ENCODE measurements at places on chromosomes 1 and 21.

GRCh38 chr1:3016641-3017439, 4.4 kb upstream of the ACTRT2 start:
- DNase-seq: no peak

GRCh38 chr1:205543351-205544301, 39.2 kb downstream of the CDK18 start:
- peak; percentile 89 for DNase-seq

DNA sequence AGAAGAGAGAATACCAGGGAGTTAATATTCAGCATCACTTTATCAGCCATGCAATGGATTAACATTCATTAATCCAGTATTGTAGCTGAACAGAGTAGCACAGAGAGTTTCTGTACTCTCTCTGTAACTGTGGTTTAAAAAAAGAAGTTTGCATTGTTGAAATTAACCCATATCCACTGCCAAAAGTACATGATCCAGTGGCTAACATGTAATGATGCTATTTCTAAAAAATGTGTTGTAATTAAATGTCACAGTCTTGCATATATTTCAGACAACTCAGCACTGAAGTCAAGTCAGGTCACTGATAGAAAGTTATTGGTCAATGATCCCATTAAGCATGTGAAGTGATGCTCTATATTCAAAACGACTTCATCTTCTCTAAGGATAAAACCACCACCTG, 141.3 kb downstream of the NRIP1 start:
- DNase-seq: no peak

- no peak for DNase-seq
Observed at GRCh38 chr21:32693581-32693980, 34.2 kb downstream of the SYNJ1 start.

DNA sequence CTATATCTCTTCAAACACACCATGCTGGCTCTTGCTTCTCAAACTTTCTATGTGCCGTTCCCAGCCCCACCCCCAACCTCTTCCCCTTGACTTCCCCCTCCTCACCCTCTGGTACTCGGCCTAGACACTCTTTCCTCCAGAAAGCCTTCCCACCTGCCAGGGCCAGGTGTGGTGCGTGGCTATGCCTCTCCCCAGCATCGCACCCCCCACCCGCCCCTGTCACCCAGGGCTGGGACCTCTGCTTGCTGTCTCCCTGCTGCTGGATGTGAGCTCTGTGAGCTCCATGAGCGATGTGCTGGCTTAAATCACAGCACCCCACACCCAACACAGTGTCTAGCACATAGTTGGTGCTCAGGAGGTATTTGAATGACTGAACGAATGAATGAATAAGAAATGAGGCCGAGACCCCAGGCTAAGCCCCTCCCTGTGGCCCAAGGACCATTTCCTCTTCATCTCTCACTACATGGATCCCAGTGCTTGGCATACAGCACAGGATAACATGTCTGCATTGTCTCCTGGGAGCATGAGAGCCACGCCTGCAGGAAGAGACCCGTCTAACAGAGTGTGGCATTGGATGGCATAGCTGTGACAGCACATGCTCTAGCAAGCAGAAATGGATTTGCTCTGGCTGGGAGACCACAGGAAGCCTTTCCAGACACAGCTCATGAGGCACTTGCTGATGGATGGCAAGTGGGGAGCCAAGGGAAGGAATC, 19.7 kb downstream of the TNNT2 start:
- no peak for DNase-seq

DNA sequence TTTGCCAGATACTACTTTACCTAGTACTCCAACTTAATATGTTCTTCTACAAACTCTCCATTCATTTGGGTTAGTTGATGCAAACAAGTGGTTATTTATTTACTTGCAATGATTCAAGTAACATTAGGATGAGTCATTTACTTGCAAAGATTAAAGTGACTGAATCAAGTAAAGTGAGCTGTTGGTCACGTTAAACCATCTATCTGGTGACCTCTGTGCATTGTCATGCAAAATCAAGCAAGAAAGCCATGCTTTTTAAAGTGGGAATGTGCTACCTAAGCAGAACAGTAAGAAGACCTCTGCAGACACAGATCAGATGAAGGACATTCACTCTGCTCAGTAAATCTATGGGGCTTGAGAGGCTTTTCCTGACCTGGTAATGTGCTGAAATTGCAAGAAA, 254.7 kb downstream of the LRRIQ3 start:
- no peak for DNase-seq

DNA sequence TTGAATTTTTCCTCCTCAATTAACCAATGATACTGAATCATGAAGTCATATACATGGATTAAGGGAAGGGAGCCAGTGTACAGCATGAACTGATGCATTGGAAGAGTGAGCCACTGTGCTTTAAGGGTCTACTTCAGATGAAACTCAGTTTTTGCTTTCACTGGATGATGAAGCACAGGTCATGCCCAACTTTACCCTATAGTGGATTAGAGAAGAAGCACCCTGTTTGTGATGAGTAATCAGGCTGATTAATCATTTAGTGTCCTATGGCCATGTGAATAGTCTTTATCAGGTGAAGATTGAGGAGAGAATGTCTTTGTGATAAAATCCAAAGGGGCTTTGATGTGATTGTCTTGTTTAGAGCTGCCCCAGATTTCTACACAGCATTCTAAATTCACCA, 24.7 kb upstream of the LAMC1 start:
- DNase-seq: no peak

DNA sequence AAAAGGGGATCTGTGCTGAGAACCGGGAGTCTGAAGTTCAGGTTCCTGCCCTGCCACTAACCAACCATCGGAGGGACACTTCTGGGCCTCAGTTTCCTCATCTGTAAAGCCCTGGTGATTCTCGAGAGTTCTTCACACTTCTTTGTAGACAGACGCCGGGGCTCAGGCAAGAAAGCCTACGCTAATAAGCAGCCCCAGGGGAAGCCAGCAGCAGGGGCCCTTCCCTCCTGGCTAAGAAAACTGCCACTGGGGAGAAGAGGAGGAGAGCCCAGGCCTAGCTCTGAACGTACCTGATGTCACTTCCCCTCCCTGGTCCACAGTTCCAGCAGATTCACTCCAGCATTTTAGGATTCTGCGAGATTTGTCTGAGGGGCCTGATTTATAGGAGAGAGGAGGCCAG, 76.0 kb downstream of the CAMK2N1 start:
- DNase-seq: peak; percentile 29

DNA sequence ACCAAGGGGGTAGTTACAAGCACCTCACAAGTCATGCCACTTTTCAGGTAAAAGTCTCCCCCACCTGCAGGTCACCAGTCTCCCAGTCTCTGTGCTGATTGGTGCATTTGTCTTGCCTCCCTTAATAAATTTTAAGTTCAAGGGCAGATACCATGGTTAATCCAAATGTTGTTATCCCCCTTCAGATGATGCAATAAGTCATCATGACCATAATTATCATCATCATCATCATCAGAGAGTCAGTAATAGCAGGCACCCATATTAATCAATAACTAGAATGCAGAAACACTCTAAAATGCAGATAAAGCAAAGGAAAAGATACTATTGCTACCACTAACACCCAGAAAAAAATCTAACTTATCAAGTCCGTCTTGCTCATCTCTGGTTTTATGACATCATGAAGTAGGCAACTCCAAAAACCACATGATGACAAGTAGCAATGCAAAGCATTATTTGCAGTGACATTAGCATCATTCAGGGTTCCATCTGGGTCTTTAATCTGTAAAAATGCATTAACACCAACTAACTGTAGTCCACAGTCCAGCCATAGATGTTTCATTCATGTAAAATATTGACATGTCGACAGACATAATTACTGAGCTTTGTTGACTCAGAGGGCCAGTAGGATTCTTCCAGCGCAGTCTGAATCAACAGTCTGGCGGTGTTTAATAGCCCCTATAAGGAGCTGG, 492.0 kb upstream of the RUNX1 start:
- no peak for DNase-seq

DNA sequence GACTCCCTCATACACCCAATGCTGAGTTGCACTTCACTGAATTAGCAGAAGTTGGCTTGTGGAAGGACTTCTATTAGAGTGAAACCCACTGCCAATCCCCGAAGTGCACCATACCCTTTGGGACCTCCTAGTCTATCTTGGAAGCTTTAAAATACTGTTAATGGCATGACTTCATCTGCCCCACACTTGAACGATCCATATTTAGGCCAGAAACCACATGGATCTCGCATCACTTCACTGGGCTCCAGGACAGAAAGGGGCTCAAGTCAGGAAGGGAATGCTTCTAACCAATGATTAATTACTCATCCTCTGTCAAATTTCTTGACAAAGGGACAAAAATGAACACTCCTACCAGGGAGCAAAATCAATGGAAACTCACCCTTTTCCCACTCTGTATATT, 69.1 kb downstream of the BCAR3 start:
- DNase-seq: no peak

DNA sequence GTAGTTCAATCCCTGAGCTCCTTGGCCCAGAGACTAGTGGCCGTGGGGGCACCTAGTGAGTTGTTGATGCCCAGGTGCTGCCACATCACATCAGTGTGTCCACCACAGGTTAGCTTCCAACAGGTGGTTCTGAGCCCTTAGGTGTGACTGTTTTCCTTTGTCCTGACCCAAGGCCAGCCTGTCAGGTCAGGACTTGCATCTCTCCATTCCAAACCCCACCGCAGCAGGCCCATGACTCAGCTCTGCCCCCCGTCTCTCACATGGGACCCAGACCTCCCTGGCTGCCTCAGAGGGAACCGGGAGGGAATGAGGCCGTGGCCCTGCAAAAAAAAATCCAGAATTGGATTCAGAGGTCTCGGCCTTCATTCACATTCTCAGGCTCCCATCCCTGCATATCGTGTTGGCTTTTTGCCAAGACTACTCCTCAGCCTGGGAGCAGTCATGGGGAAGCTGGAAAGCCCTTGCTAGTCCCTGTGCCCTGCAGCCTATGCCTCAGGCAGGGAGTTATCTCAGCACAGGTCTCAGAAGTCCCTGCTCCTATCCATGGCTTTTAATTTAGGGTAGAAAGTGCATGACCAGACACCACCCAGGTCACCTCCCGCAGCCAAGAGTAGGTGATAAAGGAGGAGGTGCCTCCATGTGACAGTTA, 7.2 kb downstream of the INAVA start:
- no peak for DNase-seq

- DNase-seq: no peak
Observed at GRCh38 chr1:53132176-53132575, 10.3 kb downstream of the SLC1A7 start.

GRCh38 chr1:31987135-31987619, 26.5 kb upstream of the KHDRBS1 start:
- DNase-seq: peak; percentile 49

DNA sequence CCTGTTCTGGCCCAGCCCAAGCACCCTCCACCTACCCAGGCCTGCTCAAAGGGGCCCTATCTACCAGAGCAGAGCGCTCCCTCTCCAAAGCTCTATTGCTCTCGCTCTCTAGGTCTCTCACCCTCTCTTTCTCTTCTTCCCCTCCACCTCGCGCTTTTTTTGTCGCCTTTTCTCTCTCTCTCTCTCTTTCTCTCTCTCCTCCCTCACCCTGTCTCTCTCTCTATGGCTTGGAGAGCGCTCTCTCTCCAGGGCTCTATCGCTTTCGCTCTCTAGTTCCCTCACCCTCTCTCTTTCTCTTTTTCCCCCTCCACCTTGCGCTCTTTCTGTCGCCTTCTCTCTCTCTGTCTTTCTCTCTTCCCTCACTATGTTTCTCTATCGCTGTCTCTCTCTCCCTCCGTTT, 3.4 kb upstream of the ZNF678 start:
- DNase-seq: no peak

DNA sequence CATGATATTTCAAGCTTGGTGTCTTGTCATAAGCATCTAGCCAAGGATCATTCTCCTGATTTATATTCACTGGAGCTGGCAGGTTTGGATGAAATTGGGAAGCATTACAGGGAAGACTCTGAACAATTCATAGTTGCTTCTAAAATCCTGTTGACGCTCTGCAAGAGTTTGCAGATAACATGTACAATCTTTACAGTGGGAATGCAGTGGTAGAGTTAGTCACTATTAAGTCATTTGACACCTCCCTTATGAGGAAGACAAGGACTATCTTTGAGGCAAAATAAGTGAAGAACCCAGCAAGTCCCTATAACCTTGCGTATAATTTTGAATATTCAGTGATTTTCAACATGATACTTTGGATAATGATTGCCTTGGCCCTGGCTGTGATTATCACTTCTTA, 45.3 kb upstream of the CRB1 start:
- no peak for DNase-seq

DNA sequence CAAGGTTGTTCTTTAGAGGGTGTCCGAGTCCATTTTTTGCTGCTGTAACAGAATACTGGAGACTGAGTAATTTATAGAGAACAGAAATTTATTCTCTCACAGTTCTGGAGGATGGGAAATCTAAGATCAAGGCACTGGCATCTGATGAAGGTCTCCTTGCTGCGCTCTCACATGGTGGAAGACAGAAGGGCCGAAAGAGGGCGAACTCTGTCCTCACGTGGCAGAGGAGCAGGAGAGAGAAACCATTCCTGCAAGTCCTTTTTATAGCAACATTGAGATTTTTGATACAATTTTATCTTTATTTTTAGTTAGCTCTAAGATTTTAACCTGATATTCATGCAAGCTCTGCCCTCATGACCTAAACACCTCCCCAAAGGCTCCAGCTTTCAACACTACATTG, 48.3 kb downstream of the ATG4C start:
- no peak for DNase-seq

GRCh38 chr1:247548769-247549182, at the start of gene GCSAML:
Gene GCSAML (plus strand): TSS chr1:247549134. CDS start chr1:247549192, 58 bp downstream.
- no peak for DNase-seq

GRCh38 chr1:175968486-175969172, 225.2 kb upstream of the TNR start:
- DNase-seq: no peak

DNA sequence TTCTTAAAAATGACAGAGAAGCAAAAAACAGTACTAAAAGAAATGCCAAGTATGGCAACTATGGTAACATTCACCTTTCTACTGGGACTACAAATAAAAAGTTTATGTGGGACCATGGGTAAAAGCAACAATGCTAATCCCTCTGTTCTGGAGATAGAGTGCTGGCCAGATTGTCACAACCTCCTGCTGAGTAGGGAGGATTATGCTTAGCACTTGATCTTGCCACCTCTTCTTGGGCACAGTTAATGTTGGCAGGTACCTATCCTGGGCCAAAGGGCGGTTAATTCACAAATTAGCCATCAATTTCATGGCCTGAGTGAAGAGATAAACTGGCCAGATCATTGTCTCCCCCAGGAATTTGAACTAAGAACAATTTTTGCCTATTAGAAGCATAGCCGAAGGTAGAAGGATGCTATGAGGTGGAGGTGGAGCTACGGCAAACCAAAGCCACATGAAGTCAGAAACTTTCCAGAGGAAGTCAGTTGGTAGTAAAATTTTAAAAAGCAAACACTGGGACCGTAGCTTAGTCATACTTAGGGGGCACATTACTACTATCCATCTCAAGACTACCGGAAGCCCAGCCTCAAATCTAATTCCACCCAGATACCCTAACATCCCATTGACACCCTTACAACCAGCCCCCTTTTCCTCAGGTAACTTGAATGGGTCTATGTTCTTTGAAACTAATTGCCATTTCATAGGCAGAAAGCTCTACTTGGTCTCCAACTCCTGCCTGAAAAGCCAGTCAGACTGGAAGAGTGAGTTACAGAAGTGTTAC, 2.7 kb downstream of the SCYL3 start:
- DNase-seq: no peak
